ENCODE measurements at places on chromosomes 5 and 9. TPM values are rescaled to one million over a fixed set of nuclear protein-coding genes. Genes with fewer than 3 reads are reported as not detected.

- DNase-seq: no peak
These were observed 57.8 kb upstream of the RAI14 start for GRCh38 chr5:34598177-34598794.

Gene DRD1
- 0.06 TPM for polyA plus RNA-seq

Gene DPP7
- 24.4 TPM for polyA plus RNA-seq

DNA sequence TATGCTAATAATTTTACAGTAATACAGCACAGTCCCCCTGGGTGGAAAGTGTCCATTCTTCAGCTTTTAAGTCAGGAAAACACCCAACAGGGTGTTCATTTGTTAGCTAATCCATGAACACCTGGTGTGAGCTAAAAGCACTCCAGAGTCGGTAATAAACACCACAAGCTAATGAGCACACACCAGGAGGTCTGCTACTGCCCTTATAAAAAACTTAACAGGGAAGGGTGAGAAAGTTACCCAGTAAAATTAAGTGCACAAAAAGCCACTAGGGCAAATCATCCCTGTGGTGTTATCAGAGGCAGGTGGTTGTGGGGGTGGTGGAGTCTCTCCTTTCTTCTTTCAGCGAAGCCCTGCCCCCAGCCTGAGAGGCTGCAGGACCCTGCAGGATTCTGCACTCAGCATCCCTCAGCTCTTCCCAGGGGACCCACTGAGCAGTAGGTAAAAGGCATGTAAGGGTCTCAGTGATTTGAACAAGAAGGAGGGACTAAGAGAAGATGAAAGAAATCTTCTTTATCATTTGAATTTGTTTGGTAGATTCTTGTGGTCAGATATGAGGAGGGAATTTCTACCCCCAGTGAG is 14.4 kb downstream of the GDNF start:
- DNase-seq: no peak

Measured in left renal pelvis (tissue), 4 donors.